ENCODE measurements at places on chromosomes 12 and 14. TPM values are rescaled to one million over a fixed set of nuclear protein-coding genes. Genes with fewer than 3 reads are reported as not detected.

AGAP2 gene
- 0.91 TPM for total RNA-seq

P2RX4 gene
- 6.1 TPM for total RNA-seq

RNASE3 gene
- total RNA-seq: not detected

NIN gene
- 45.8 TPM for total RNA-seq

- DNase-seq: no peak
Measured at GRCh38 chr14:24289649-24290280, 9.8 kb downstream of the DHRS1 start.

DNA sequence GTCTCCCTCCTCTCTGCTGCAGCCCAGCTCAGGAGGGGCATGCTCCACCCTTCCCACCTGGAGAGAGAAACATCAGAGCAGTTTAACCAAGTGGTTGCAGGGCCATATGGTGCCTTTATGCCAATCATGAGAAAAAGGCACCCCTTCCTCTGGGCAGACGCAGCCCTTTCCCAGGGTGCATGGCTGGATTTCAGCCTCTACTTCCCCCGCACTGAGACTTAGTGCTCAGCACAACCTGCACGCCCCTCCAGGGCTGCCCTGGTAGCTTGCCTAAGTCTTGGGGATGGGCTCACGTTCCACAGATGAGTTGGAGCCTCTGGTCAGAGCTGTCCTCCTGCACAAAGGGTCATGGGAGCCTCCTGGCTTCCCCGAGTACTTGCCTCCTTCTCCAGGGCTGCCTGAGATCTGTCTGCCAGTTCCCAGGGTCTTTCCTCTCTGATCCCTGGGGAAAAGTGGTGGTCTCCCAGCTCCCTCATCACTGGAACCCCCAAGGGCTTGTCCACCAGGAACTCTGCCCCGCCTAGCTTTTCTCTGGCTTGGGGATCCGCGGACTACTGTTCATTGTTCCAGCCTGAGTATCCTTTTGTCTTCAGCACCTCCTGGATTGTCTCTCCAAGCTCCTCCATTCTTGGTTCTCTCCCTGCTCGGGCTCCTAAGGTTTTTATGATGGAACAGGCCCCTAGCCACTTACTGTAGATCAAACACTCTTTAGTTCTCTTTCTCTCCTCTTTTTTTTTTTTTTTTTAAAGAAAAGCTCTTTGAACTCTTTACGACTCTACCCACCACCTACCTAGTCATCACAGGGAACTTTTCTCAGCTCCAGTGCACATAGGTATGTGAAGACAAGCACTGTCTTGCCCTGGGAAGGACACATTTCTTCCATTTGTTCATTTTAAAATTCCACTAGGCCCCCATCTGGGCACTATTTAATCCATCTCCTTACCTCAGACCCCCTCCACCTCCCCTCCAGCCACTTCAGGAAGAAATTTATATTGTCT lies 6.1 kb upstream of the KRT74 start:
- no peak for DNase-seq

DNA sequence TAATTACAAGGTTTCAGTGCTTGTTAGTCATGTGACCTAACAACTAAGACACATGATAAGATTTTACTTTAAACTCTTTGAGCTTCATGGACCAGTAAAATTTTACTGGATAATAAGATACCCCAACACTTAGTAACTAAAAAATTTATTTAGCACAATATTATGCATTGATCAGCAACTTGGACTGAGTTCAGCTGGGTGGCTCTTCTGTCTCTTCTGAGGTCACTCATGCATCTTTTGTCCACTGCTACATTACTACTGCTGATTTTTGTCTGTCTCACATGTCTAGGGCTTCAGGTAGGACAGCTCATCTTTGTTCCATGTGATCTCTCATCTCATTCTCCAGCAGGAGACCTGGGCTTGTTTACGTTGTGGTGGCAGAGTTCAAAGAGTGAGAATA lies 370.2 kb upstream of the TMTC1 start:
- no peak for DNase-seq

- DNase-seq: no peak
Measured at GRCh38 chr12:75779891-75780496, 251.6 kb downstream of the PHLDA1 start.

DNA sequence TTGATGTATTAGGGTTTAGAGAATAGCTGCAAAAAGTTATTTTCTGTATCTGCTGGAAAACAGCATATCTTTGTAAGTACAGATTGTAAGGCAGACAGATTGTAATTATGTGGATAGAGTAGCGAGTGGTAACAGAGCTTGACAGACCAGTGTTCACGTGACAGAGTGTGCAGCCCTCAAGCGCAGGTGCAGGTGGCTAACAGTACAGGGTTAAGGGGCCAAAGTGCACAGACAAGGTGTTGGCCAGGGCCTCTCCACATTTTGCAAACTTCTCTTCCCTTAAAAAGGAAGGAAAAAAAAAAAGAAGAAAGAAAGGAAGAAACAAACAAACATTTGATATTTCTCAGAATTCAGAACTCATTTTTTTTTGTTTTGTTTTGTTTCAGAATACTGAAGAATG lies 25.2 kb upstream of the KLHL42 start:
- DNase-seq: no peak

GRCh38 chr12:109999983-110000505 lies 814 bp downstream of the ANKRD13A start:
- peak; percentile 68 for DNase-seq

DNA sequence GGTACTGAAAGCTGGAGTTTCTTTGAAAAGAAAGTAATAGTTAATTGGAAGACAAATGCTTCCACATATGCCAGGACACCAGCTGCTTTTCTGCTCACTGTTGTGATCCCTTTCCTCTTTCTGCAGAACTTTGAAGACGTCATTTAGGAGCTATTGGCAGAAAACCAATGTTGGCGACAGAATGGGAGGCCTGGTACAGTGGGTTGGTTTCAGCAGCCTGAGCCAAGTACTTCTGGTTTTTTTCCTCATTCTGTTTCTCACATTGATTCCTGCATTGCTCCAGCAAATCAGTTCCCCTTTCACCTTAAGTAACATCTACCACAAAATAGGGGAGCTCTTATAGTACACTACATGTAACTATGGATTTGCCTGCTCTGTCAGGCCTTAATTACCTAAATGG lies 96.9 kb downstream of the FIGNL2 start:
- peak; percentile 41 for DNase-seq

Measured in right cardiac atrium (tissue), 5 donors.